AG04449 (cell line): ENCODE measurements at places on chromosomes 11 and 22.

DNA sequence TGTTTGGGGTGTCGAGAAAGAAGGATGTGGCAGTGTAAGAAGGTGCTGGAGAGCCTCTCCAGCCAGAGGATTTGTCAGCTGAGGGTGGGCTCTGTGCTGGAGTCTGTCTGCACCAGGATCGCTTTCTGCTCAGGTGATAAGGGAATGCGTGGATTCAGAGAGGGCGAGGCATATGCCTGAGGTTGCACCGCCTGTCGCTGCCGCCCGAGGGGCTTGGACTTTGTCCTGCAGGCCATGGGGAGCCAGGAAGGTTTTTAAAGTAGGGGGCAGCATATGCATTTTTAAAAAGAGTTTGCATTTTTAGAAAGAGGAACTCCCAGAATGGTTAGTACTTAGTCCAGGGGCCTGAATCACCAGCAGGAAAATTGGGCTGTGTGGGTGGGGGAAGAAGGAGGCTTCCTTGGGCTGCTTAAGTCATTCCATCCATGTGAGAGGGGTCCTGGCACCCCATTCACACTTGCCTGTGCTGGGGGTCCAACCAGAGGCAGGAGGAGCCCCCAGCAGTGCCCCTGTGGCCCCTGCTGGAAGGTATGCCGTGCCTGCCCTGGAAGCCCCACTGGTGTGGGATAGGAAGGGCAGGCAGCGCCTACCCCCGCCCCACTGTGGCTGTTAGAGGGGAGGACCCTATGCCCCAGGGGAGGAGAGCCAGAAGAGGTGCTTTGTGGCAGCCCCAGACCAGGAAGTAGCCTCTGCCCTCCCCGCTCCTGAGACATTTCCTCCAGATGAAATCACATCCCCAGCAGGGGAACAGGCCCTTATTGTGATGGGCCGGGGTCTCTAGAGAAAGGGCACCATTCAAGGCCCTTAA is 35.8 kb upstream of the MYRF start:
- DNase-seq = no peak

DNA sequence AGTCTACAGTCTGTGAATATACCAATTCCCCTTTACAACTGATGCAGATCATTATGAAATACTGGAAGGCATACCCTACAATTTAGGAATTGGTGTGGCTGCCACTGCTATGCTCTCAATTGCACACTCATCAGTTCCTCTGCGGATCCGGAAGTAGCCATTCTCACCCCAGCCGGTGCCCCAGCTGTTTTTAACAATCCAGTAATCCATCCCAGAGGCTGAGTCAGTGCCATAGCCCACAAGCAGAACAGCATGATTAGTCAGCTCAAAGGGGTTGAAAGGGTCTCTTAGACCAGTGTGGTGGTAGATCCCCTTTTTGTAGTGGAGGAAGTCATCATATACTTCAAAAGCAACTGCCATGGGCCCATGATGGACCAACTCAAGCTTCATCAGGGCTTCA is 43.6 kb downstream of the CTSC start:
- no peak for DNase-seq

DNA sequence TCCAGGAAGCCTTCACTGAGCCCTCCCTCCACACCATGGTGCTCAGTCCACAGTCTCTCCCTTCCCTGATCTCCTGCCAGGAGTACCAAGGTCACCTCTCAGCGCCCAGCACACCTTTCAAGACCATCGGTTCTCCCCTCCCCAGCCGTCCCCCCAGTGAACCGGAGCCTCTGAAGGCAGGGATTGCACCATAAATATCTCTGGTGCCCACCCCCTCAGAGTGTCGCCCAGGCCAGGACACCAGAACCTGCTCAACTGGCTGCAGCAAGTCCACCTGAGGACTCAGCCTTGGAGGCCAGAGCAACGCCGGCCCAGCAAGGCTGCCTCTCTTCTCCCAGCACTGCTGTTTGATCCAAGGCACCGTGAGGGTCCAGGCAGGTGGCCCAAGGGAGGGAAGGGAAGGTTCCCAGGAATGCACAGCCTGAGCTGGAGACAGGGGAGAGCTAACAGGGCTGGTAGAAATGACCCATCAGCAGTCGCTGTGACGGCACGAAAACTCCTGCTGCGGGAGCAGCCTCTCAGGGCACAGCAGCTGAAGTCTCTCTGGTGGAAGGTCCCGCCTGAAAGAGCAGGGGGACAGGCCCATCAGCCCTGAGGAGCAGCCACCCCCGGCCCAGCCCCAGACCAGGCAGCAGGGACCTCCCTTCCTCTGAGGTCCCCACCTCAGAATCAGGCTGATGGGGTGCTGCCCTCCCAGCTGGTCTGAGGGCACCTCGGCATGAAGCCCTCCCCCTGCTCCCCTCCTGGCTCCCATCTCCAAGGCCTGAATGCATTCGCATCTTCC is 80.3 kb downstream of the BUD13 start:
- DNase-seq = no peak

DNA sequence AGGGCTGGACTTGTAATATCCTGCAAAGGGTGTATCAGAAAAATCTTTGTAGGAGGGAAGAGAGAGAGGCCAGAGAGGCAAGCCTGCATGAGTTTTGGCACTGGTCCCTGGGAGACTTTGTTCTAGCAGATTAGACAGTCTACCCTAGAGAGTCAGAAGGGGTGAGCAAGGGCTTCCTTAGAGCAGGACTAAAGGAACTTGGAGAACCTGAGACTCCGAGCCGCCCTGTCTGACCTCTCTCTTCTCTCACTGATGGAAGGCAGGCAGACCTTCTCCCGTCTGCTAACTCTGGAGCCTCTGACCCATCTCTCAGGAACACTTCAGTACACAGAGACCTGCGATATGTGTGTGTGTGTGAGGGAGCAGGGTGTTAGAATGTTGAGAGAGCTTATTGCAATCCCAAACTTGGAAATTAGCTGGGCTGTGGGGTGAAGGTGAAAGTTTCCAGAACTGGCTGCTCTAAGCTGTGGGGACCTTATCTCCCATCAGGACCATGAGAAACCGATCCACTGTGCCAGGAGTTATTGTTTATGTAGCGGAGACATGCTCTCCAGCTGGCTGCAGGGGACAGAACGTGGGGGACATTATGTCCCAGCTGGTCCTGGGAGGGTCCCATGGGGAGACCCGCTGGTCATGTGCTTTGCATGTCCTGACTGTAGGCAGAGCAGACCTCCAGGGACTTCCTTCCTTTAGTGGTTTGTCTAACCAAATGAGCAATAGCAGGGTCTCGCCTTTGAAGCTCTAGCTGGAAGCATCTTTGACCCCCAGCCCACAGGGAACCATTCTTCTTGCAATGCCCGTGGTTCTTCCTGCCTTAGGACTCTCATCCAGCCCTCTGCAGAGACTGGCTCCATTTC is 51.1 kb downstream of the TIMP3 start:
- no peak for DNase-seq

- DNase-seq = no peak
Observed at GRCh38 chr11:59216641-59217564, 4.2 kb upstream of the MPEG1 start.

GRCh38 chr11:45216901-45217300 is 69.2 kb downstream of the SYT13 start:
- DNase-seq = no peak

GRCh38 chr11:22444076-22444475 is 105.9 kb downstream of the SLC17A6 start:
- DNase-seq = no peak

GRCh38 chr11:110093407-110094297 is 460 bp downstream of the ZC3H12C start:
- no peak for DNase-seq

GRCh38 chr11:8361206-8361605 is 97.5 kb upstream of the LMO1 start:
- DNase-seq = no peak

GRCh38 chr11:16015741-16016467 is 340.4 kb downstream of the SOX6 start:
- DNase-seq = no peak

DNA sequence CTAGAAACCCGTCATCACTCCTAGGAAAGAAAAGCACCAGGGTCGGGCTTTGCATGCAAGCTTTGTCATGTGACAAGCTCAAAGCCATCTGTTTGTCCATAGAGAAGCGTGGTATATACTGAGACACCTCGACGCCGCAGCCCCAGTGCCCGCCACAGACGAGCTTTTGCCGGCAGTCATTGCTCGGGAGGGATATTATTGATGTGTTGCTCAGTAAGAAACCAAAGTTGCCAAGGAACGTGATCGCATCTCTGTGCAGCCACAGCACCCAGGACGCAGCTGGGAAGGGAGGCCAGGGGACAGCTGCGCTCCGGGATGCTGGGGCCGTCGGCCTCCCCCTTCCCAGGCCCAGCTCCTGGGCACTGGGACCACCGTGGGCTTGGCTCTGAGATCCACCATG is 89.5 kb upstream of the KCNQ1OT1 start:
- no peak for DNase-seq

- DNase-seq = no peak
Observed at GRCh38 chr11:62398011-62398994, 20.5 kb upstream of the SCGB1A1 start.

GRCh38 chr11:7617032-7617431 is 56.3 kb downstream of the CYB5R2 start:
- no peak for DNase-seq

GRCh38 chr22:30198921-30199320 is 47.6 kb downstream of the LIF start:
- no peak for DNase-seq

DNA sequence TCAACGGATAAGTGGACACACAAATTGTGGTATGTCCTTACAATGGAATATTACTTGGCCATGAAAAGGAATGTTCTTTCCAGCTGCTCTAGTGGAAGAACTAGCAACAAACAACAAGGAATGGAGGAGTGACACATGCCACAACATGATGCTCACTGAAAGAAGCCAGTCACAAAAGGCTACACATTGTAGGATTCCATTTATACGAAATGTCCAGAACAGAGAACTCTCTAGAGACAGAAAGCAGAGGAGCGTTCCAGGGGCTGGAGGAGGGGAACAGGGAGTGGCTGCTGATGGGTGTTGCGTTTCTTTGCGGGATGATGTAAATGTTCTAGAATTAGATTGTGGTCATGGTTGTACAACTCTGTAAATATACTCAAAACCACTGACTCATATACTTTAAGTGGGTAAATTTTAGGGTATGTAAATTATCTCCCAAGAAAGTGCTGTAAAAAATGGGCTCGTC is 32.4 kb upstream of the PDGFB start:
- DNase-seq = peak; percentile 59

GRCh38 chr11:29224739-29225384 is 792.0 kb downstream of the KCNA4 start:
- no peak for DNase-seq

DNA sequence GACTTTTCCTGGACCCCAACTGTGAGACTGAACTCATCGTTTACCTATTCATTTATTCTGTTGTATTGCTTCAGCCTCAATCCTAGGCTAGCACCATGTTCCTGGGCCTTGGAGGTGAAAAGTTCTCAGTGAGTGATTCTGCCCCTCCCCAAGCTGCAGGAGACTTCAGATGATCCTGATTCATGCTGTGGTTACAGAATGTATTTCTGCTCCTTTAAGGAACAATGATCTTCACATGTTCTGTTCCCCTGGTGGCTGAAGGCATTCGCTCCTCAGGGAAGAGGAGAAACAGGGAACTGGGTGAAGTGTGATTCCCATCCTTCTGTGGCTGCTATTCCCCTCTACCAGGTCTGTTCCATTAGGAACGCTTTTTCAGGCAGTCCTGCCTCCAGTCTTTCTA is 2.4 kb downstream of the OR52E1 start:
- no peak for DNase-seq

- DNase-seq = no peak
Observed at GRCh38 chr22:23970201-23970641, 3.5 kb downstream of the DDTL start.

DNA sequence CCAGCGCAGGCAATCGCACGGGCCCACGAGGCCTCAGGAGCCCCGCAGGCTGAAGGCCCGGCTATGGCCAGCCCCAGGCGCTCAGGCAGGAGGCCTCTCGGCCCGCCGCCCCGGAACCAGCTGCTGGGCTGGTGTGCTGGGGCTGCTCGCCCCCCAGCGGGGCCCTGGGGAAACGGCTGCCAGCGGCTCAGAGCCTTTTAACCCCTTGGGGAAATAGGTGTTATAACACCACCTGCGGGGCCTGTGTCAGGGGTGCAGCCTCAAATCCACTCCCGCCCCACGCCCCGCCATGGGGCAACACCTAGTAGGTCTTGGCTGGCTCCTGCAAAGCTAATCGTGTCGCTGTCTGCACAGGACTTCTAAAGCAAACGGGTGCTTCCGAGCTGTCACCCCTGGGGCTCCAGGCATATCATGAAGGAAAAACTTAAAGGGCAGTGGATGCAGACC is 237.4 kb downstream of the TTC28 start:
- no peak for DNase-seq

- DNase-seq = no peak
Observed at GRCh38 chr11:69377029-69377952, 83.3 kb downstream of the MYEOV start.

GRCh38 chr11:27296497-27296896 is 66.5 kb downstream of the CCDC34 start:
- DNase-seq = no peak

- no peak for DNase-seq
Observed at GRCh38 chr11:113904379-113905101, at the start of gene HTR3B. Gene HTR3B (plus strand): TSS chr11:113904796. CDS start chr11:113904934, 138 bp downstream.

- no peak for DNase-seq
Observed at GRCh38 chr11:124536520-124536919, 6.9 kb downstream of the OR8B12 start.

DNA sequence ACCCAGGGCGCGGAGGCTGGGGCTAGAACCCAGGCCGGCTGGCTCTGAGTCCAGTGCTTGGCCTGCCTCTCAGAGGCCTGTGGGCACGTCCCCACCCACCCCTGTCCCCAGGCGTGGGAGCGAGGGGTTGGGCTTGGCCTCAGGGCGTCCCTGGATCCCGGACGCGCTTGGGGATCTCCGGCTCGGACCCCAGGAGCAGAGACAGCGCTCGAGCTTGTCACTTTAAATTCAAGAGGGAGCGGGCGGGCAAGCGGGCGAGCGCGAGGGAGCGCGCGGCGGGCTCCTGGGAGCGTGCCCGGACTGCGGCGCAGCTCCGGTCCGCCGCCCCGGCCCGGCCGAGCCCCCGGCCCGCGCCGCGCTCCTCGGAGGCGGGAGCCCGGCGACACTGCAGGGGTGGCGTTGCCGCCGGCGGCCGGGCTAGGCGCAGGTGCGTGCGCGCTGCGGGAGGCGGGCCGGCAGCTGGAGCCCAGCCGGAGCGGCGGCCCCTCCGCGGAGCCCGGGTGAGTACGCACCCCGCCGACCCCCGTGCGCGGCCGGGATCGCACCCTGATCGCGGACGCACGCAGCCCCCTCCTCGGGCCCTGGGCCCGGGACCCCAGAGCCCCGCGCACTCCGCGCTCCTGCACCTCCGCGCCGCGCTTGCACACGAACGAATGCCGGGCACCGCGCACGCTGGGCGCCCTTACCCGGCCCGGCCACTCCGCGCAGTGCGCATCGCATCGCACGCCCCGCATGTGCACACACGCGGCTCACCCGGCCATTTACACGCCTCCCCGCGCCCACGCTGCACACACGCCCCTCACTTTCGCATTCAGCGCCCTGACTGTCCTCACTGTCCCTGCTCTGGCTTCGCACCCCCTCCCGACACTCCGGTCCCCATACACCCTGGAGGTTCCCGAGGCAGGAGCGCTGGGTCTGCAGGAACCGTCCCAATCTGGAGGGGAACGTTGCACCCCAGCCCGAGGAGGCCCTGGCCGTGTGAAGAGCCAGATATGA is at the start of gene SYT12:
Gene SYT12, plus strand, starts transcription at position 174 of the 996 bp plus-strand sequence. CDS start 7,011 bp downstream, outside the sequence.
- DNase-seq = no peak

- DNase-seq = no peak
Observed at GRCh38 chr11:7899418-7899817, 31.6 kb downstream of the OR10A6 start.
